ENCODE measurements at places on chromosomes 4 and X.

- DNase-seq: no peak
Observed at GRCh38 chr4:156751486-156751885, 220.1 kb downstream of the PDGFC start.

GRCh38 chr4:187603093-187604025 lies 392.2 kb upstream of the ZFP42 start:
- DNase-seq: no peak

GRCh38 chrX:86014421-86014820 lies 32.9 kb downstream of the CHM start:
- no peak for DNase-seq

DNA sequence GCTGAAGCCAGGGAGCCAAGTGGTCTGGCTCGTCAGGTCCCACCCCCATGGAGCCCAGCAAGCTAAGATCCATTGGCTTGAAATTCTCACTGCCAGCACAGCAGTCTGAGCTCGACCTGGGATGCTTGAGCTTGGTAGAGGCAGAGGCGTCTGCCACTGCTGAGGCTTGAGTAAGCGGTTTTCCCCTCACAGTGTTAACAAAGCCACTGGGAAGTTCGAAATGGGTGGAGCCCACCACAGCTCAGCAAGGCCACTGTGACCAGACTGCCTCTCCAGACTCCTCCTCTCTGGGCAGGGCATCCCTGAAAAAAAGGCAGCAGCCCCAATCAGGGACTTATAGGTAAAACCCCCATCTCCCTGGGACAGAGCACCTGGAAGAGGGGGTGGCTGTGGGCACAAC lies 353.8 kb downstream of the NAP1L3 start:
- DNase-seq: no peak

- DNase-seq: no peak
Observed at GRCh38 chrX:154372612-154373022, 1.8 kb downstream of the FLNA start.

DNA sequence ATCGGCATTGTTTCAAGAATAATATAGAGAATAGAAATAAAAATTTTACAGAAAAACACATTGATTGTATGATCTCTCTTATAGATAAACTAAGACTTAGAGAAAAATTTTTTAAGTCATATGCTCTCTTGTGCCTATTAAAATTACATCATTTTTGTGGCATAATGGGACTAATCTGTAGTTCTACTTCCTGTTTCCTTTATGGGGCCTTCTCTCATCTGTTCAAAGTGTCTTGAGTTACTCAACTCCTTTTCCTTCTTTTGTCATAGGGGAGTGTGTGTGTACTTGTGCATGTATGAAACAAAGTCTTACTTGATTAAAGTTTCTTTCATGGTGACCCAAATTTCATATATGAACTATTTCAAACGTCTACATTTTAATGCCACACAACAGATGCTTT lies 1448.9 kb upstream of the TENM3 start:
- no peak for DNase-seq

DNA sequence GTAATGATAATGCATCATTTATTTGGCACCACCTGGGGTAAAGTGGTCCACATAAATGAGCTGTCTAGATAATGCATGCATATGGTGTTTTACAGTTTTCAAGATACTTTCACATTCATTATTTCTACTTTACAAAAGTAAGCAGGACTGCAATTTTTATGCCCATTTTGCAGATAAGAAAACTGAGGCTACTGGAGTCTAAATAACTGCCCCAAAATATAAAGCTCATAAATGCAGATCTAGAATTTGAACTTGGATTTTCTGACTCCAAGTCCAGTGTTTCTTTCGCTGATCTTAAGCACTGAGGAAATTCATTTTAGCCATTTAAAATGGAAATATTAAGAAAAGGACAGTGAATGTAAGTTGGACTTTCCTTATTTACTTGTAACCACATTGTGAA lies 36.5 kb downstream of the GPC3 start:
- no peak for DNase-seq

DNA sequence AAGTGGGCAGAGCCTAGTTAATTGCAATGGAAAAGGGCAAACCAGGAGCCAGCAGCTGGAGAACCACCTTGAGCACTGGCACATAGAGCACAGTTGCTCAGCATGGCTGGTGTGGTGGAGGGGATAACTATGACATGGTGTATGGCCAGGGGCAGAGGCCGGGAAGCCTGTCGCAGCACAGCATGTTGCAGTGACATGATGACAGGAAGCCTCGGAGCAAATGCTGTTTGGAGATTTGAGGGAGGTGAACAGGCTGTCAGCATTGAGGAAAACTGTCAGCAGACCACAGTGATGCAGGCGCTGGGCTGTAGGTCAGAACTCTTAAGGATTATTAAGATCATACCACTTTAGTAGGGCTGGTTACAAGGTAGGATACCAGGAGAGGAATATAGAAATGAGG lies 228.7 kb downstream of the CBR4 start:
- no peak for DNase-seq
